SK-N-DZ (cell line): ENCODE measurements at places on chromosomes 6 and 20.

GRCh38 chr20:5821627-5822215 lies 71.5 kb downstream of the SHLD1 start:
- no peak for DNase-seq

DNA sequence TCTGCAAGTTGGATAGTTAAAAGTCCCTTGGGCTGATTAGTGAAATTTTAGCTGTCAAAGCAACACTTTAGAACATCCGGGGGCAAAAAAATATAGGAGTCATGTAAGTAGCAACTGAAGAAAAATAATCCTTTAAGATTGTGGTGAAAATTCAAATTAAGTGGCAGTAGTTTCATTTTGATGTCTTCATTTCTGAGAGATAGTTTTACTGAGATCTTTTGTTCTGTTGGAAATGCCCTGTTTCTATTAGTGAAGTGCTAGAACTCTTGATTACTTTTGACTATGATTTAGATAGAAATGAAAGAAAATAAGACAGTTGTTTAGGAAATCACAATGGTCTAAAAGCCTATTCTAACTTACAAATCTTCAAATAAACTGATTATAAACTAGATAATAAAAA lies 587.3 kb upstream of the MMS22L start:
- DNase-seq, result no peak

- peak; percentile 90 for DNase-seq
Observed at GRCh38 chr6:69988458-69989126, 122.2 kb downstream of the COL19A1 start.

DNA sequence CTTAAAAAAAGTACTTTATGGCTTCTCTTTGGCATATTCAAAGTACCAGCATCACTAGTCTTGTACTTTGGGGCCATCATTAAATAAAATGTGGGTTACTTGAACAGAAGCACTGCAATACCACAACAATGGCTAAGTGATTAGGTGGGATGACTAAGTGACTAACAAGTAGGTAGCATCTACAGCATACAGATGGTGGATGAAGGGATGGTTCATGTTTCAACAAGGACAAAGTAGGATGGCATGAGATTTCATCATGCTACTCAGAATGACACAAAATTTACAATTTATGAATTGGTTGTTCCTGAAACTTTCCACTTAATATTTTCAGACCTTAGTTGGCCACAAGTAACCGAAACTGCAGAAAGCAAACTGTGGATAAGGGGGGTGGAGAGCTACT lies 7.7 kb downstream of the MPC1 start:
- DNase-seq, result no peak

DNA sequence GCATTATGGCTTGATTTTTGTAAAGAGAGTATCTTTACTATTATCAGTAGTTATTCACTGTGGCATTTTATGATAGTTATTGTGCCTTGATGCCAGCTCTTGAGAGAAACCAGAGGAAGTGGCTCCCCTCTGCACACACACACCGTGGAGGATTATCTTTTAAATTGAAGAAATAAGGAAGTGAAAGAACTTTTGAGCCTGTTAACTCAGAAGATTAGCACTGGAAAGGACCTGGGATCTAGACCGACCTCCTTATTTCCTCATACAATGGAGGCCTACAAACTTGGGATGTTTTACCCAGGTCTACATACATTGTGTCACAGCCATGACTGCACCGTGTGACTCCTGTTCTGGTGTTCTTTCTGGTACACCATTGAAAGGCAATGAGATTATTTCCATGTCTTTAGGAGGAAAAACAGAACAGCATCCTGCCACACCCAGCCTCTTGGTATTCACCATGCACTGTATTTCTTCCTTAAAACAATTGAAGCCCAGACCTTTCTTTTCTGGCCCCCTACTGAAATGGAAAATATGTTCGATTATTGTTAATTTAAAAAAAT lies 40.6 kb downstream of the HECA start:
- no peak for DNase-seq

GRCh38 chr6:43723737-43724295 lies 36.2 kb upstream of the MRPS18A start:
- peak; percentile 58 for DNase-seq
